ENCODE measurements at places on chromosomes 12 and 14.

GRCh38 chr12:75209812-75210138, at the start of gene KCNC2:
TSS of gene KCNC2 (minus strand) at chr12:75209839.
- DNase-seq, result no peak

DNA sequence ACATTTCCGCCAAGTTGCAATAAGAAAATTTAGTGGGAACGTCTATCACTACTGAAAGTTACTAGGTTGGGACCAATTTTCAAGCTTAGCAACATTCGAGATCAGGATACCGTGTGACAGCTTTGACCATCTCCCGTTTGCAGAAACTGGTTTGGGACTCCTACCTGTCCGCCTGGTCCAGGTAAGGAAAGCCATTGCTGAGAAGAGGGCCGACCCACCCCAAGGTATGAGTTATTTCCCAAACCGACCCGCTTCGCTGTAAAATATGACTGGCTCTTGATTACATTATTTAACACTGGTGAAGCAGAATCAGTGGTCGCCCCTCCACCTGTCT, 271 bp downstream of the DNAI7 start:
- DNase-seq, result no peak

DNA sequence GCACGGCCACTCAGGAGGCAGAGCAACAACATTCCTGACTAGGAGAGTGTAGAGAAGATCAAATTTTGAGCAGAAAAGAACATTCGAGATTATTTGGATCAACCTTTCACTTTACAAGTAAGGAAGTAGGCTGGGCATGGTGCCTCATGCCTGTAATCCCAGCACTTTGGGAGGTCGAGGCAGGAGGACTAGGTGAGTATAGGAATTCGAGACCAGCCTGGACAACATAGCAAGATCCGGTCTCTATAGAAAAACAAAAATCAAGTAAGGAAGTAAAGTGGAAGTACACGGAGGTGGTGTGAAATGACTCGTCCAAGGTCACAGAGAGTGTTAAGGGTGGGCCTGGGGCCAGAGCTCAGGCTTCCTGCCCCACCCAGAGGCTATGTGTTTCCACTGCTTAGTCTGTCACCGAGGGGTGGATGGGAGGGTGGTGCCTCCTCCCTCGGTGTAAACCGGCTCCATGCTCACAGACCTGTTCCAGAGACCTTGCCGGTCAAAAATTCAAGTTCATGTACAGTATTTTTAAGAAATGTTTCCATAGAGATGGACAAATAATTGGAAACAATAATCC, 51.9 kb downstream of the MAP1LC3B2 start:
- DNase-seq, result no peak

GRCh38 chr12:16588812-16589211, 17.1 kb downstream of the LMO3 start:
- DNase-seq, result no peak

GRCh38 chr12:99055299-99055698, 410.2 kb downstream of the APAF1 start:
- no peak for DNase-seq

DNA sequence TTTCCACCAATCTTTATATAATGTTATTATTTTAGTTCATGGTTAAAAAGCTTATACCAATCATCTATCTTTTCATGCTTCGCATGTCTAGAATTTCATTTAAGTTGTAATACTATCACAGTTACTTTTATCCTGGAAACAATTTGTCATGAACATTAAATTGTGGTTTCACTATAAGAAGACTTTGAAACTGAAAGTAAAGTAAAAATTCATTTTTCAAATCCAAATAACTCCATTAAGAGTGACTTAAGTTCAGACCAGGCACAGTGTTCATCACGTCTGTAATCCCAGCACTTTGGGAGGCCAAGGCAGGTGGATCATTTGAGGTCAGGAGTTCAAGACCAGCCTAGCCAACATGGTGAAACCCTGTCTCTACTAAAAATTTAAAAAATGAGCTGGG, 12.4 kb downstream of the ESR2 start:
- DNase-seq, result no peak
